ENCODE measurements at places on chromosomes 3 and 15.

DNA sequence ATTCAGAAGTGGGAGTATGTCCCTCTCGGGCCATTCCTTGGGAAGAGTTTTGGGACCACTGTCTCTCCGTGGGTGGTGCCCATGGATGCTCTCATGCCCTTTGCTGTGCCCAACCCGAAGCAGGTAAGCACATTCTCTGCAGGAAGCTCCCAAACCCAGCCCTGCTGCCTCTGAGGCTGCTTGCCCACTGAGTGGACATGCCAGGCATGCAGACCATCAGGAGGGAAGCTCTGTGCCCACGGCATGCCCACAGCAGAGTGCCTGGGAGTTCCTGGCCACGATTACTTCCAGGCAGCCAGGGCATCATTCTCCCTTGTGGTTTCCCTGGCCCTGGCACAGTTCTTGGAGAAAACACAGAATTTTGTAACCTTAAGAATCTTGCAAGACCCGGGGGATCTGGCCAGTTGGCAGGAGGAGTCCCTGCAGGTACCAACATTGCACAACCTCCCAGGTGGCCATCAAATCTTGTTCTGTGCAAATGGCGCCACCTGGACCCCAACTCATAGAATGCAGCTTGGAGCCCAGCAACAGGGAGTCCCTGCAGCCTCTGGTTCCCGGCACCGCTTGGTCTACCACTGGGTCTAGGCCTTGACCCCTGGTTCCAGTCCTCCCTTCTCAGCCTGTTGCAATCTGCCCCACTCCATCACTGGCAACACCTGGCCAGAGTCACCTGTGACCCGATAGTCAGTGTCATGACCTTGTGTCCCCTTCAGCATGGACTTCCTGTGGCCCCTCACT, 20.4 kb downstream of the FAH start:
- no peak for DNase-seq

GRCh38 chr3:73407577-73407976, 217.2 kb downstream of the PDZRN3 start:
- DNase-seq, result no peak

DNA sequence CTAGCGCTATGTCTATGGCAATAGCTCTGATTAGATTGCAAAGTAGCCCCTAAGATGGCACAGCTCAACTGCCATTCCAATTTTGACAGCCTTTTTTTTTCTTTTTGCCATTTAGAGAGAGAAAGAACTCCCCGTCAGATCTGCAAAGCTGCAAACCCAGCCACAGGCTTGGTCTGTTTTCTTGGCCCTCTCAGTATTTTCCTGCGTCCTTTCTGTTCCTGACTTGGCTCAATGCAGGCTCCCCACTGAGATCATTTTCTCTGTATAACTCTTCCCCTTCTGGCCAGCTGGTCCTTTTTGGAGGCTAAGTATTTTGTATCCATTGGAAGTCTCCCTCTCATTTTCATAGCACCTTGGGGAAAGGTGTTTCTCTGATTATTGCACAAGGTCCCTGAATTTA, 386.7 kb downstream of the UNC13C start:
- no peak for DNase-seq

GRCh38 chr15:101542306-101543025, 53.0 kb upstream of the PCSK6 start:
- no peak for DNase-seq

DNA sequence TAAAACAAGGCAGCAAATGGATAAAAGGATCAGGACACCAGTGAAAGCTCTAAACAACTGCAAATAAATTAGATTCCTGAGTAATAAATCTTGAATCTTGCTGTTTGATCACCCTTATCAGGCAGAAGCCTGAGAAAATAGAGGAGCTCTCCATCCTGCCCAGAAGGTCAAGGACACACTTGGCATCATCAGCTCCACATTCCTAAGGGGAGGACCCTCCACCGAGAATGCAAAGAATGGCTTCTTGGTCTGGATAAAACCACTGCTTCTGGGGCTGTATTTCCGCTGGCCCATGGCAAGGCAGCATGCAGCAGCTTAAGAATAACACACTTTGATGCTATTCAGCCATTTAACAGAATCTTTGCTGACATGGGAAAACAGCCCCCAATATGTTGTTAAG, 108.9 kb upstream of the TSC22D2 start:
- no peak for DNase-seq

- DNase-seq, result no peak
Observed at GRCh38 chr15:42194513-42194912, 13.6 kb downstream of the VPS39 start.

GRCh38 chr3:141167681-141168080, 63.9 kb upstream of the PXYLP1 start:
- DNase-seq, result no peak

DNA sequence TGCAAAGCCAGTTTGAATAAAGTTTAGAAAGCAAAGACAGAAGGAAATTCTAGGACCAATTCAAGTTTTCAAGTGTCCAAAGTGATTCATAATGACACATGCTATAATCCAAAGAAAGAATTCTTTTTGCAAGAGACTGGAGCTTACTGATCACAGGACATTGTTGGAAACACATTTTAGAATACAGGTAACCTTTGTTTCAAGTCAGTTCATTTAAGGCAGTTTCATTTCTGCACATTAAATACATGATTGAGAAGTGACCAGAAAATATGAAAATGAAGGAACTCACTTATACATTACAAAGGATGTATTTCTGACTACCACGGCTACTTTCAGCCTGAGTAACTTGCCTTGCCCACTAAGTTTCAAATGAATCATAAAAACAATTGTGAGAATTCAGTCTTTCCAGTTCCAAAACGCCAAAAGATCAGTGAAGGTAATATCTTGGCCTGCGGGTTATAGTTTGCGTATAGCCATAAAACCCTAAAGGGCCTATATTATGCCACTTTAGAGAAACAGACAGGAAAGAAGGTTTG, 48.7 kb downstream of the PRICKLE2 start:
- DNase-seq, result no peak

Measured in retinal pigment epithelial cell (primary cell).